Activated B cell treated with CpG ODN at 0.5 μM for 24 hours (primary cell): ENCODE measurements at places on chromosomes 1 and 21. TPM values are rescaled to one million over a fixed set of nuclear protein-coding genes. Genes with fewer than 3 reads are reported as not detected.

DNA sequence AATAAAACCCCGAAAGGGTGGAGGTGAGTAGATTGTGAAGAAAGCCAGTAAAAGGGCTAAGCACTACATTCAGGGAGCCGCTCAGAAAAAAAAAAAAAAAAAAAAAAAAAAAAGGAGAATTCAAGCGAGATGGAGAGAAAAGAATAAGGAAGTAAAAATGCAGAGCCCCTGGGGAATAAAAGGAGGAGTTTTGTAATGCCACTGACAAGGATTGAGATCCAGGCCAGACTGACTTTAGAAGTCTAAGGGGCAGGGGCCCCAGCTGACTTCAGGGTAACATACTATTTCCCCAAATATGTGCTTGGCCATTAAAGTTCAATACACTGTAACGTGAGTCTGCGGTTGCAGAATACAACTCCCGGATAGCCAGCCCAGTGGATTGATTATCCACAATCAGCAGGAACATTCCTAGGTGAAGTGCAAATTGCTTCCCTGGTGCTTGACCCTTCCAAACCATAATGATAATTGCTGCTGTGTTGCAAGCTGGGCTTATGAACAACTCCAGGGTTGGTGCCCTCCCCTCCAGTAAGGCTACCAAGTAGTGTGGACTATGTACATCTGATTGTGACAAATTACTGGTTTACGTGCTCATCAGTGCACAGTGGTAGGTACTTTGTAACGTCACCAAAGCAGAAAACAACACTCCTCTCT lies 30.7 kb upstream of the RRP15 start:
- H3K4me3 ChIP-seq = no peak overlapping the region
- no peak overlapping the region for H3K27ac ChIP-seq
- DNase-seq = no peak
- no peaks in the 10 kb centered on the region for H3K36me3 ChIP-seq
- peaks cover 13% of the 10 kb centered on the region for H3K27me3 ChIP-seq

GRCh38 chr1:165856021-165856420 lies 28.6 kb downstream of the UCK2 start:
- no peak for DNase-seq
- peaks cover 37% of the 10 kb centered on the region for H3K4me1 ChIP-seq
- no peaks in the 10 kb centered on the region for H3K27me3 ChIP-seq
- no peak overlapping the region for H3K4me3 ChIP-seq
- H3K27ac ChIP-seq = no peak overlapping the region

DNA sequence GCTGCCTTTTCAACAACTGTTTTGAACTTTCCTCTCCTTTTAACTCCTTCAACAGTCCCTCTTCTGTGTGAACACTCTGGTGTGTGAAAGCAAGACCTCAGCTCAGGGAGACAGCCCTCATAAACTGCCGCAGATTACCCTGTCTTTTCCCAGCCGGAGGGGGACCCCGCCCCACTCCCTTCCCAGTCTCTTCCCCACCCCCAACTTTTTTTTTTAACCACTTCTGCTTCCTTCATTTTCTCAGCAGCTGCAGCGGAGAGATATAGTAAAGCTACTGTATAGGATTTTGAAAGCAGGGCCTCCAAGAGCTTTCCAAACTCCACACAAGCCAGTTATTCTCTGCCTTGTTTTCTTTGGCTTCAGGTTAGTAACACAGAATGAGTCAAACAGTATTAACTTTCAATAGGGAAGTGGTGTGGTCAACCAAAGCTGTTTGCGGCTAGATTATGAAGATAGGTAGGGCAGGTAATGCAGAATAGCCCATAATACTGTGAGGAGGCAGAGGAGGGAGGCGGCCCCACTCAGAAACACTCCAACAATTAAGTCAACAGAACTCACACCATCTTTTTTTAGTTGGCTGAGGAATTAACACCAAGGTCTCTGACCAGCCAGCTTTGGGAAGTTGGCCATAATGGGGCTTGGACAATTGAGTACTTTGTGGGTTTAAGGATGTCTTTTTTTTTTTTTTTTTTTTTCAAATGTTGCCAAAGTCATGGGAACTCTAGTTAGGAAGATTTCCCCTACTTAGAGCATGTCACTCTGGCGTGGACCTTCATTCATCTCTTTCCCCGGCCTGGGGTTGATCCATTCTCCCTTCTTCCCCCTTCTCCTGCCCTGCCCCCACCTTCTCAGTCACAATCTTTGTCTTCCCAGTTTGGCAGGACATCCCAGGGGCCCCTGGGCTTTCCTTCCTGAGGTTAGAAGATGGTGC lies 177.0 kb downstream of the CLIC6 start:
- peak overlapping the region; percentile 52 for H3K4me3 ChIP-seq
- peaks cover 36% of the 10 kb centered on the region for H3K4me1 ChIP-seq
- DNase-seq = no peak
- peak overlapping the region; percentile 64 for H3K27ac ChIP-seq
- H3K36me3 ChIP-seq = peaks cover 44% of the 10 kb centered on the region
- H3K27me3 ChIP-seq = no peaks in the 10 kb centered on the region

The TSPAN2 gene
- total RNA-seq = 0.91 TPM in 1 of 2 replicates, not detected in the other
